ENCODE measurements at places on chromosomes 12 and 14. TPM values are rescaled to one million over a fixed set of nuclear protein-coding genes. Genes with fewer than 3 reads are reported as not detected.
A peak's percentile ranks its signal among the peaks of the same experiment; 100 is the strongest.

DPF3 gene
- polyA plus RNA-seq, result 1.8 TPM

GRCh38 chr12:124753993-124754392 is 109.7 kb downstream of the SCARB1 start:
- no peak overlapping the region for H3K4me3 ChIP-seq
- peaks cover 21% of the 10 kb centered on the region for H3K27me3 ChIP-seq
- no peaks in the 10 kb centered on the region for H3K36me3 ChIP-seq
- no peak for DNase-seq
- H3K27ac ChIP-seq, result no peak overlapping the region
- peaks cover 25% of the 10 kb centered on the region for H3K4me1 ChIP-seq

DNA sequence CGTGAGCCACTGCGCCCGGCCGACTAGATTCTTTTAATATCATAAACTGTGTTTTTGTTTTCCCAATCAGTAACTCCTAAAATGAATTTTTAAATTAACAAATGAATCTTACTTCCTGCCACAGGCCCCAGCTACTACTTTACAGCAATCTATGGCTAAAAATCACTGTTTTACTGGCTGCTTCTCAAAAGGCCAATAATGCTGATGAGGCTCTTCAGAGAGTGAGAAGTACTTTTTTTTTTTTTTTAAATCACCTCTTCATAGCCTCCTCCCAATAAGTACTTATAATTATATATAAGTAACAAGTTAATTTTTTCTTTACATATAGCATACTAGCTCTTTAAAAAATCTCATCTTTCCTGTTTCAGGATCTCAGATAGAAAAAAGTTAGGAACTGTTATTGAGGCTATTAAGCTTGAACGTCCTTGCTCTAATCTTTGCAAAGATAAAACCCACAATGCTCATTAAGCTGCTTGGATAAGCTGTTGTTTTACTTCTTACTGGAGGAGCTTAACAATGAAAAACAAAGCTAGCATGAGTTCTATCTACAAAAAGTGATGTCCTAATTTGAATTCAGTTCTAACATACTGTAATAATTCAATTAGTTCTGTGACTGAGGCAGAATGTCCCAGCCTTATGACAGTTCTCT is 12.8 kb upstream of the WDR20 start:
- H3K4me1 ChIP-seq, result no peaks in the 10 kb centered on the region
- H3K4me3 ChIP-seq, result no peak overlapping the region
- H3K27me3 ChIP-seq, result no peaks in the 10 kb centered on the region
- no peak for DNase-seq
- H3K27ac ChIP-seq, result no peak overlapping the region

KRT79 gene
- polyA plus RNA-seq, result not detected

GRCh38 chr12:4320497-4320852 is 538 bp upstream of the TIGAR start:
- peaks cover 46% of the 10 kb centered on the region for H3K4me1 ChIP-seq
- H3K27me3 ChIP-seq, result peaks cover 11% of the 10 kb centered on the region
- peak overlapping the region; percentile 90 for H3K4me3 ChIP-seq
- no peaks in the 10 kb centered on the region for H3K36me3 ChIP-seq
- no peak for DNase-seq

Measured in immature natural killer cell (primary cell).